Left cardiac atrium (tissue), 4 donors: ENCODE measurements at places on chromosomes 13 and 19. TPM values are rescaled to one million over a fixed set of nuclear protein-coding genes. Genes with fewer than 3 reads are reported as not detected.

DNA sequence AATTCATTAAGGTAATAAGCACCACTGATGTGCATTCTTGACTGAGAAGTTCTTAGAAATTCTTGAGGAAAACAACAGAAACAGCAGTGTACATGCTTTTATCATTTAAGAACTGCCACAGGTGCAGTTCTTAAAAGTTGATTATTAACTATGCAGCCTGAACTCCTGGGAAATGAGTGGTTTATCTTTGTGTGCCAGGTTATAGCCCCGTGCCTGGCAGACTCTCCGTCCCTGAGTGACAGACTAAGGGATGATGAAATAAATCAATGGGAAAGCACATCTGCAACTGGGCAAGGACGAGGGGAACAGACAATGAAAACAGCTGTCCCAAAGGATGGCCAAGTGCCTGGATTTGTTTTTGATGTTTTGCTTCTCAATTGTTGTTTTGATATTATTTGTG is 84.4 kb upstream of the SPATA13 start:
- no peak for DNase-seq

GRCh38 chr19:51251468-51251820 is 564 bp downstream of the SIGLECL1 start:
- DNase-seq, result no peak

- peak; percentile 75 for DNase-seq
These were observed 15.7 kb downstream of the PNPLA6 start for GRCh38 chr19:7550987-7551761.

DNA sequence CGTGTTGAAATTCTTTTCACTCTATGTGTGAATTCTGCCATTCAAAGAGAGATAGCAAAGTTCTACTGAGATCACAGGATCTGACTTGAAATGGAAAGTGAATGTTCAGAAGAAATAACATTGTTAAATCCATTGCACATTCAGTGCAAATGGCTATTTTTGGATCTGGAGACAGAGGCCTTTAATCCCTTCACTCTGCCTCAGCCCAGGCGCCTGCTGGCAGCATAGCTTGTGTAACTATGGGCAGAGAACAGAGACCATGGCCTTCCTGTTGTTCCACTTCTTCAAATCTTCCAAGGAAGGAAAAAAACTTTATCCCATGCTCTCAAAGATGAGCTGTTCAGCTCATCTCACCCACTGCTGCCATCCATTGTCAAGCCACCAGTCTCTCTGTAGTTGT is 265.4 kb downstream of the LMO7 start:
- DNase-seq, result no peak

DNA sequence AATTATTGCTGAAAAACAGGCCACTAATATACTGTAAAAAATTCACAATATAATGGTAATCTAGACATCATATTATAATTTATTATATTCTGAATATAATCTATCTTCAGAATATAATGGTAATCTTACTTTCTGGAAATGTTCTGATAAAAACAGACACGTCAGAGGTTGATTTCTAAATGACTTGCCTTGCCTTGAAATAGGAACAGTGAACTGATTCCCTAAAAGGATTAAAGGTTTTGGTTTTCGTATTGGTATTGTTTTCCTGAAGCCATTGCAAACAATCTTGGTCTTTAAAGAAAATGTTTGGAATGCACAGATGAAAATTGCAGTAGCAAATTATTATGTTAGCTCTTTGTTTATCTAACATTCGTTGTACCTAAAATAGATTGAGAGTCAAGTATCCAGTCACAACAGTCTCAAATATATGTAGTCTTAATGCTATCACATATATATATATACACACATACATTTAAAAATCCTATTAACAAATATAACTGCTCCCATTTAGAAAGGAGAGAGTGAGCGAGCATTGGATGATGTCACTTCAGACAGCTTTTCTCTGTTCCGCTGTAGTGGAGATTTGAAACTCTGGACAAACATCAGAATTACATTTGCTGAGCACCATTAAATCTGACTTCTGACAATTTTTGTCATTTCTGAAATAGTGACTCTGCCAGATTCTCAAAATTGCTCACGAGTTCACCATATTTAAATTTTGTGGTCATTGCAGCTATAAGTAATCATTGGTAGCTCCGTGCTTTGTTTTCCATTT is 1.7 kb downstream of the ITM2B start:
- DNase-seq, result no peak

DNA sequence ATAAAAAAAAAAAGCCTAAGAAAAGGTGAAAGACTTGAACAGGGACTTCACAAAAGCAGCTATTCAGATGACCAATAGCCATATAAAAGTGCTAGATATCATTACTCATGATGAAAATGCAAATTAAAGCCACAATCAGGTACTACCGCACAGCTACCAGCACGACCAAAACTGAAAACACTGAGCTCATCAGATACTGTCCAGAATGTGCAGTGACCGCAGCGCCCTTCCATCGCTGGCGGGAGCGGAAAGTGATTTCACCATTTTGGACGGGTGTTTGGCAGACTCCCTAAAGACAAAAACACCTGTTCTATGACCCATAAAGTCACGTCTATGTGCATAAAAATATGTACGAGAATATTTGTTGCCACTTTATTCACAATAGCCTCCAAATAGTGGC is 60.7 kb downstream of the SLC6A16 start:
- no peak for DNase-seq

DNA sequence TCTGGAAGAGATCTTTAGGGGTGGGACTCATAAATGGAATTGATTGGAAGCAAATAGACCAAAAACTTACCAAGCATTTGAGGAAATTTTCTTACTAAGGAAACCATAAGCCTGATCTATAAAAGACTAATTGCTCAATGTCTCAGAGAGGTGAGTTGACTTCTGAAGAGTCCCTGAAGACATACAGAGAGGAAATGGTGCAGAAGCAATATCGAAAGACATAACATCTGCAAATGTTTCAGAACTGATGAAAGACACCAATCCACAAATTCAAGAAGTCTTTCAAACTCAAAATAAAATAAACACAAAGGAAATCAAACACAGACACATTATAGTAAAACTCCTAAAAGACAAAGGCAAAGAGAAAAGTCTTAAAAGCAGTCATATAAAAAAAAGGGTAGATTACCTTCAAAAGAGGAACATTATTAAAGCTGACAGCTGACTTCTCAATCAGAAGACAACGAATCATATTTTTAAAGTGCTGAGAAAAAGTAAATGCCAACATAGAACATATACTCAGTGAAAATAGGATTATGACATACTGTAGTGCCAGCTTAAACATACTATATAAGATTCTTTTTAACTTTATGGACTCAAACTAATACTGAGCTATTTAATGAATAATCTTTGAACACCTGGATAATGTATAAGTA is 45.4 kb upstream of the CALM3 start:
- no peak for DNase-seq

Gene FFAR1
- total RNA-seq, result not detected

Gene CGB2
- total RNA-seq, result not detected

Gene USHBP1
- 6.5 TPM for total RNA-seq
